NCI-H526 treated with DMSO at 0.1 percent for 48 hours (cell line): ENCODE measurements at places on chromosomes 5 and 9.

- no peak for DNase-seq
Measured at GRCh38 chr5:120052916-120053828, 410.9 kb upstream of the PRR16 start.

GRCh38 chr5:146440870-146441495 lies 6.2 kb upstream of the TCERG1 start:
- DNase-seq, result no peak

DNA sequence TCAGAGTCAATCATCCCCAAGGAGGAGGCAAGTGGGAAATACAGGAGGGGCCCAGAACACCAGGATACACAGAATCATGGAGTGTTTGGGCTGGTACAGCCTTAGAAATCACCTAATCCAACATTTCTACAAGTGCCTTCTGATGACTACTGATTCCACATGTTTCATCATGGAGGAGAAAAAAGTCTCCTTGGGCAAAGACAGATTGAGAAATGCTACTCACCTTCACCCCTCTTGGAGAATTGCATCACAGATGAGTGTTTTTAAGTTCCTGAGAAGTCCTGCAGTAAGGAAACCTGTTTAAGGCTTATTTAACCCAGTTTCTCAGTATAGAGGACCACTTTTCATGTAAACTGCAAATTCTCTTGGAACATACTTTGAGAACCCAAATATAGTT lies 2.2 kb upstream of the SLIT3 start:
- DNase-seq, result no peak

DNA sequence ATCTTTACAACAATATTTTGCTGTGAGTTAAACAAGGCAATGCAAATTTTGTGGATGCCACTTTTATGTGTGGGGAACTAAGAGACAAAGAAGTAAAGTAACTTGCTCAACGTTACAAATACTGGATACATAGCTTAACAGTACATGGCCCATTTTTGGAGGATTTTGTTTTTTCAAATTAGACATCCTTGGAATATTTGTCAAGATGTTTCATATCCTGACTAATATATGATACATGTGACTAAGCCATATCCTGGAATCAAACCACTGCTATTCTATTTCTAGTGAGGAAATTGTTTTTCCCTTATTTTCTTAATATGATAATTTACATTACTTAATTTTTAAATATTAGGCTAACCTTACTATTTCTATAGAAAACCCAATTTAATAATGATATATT lies 529.8 kb downstream of the DMRTA1 start:
- DNase-seq, result no peak

DNA sequence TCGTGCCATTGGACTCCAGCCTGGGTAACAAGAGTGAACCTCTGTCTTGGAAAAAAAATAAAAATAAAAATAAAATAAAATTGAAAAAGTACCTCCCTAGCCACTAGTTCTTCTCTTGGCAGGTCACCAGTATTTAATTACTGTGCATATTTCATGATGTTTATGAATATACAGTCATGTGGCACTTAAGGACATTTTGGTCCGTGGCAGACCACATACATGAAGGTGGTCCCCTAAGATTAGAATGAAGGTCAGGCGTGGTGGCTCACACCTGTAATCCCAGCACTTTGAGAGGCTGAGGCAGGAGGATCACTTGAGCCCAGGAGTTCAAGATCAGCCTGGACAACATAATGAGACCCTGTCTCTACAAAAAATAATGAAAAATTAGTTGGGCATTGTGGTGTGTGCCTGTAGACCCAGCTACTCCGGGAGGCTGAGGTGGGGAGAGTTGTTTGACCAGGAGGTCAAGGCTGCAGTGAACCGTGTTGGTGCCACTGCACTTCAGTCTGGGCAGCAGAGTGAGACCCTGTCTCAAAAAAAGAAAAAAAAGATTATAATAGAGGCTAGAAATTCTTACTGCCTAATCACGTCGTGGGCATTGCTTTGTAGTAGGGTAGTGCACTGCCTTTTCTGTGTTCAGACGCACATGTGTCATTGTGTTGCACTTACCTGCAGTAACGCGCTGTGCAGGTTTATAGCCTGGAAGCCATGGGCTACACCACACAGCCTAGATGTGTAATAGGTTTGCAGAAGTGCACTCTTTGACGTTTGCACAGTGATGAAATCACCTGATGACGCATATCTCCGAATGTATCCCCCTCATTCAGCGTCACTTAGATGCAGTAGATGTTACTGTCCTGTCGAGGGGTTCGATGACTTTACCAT lies 12.8 kb downstream of the EHMT1 start:
- DNase-seq, result no peak

DNA sequence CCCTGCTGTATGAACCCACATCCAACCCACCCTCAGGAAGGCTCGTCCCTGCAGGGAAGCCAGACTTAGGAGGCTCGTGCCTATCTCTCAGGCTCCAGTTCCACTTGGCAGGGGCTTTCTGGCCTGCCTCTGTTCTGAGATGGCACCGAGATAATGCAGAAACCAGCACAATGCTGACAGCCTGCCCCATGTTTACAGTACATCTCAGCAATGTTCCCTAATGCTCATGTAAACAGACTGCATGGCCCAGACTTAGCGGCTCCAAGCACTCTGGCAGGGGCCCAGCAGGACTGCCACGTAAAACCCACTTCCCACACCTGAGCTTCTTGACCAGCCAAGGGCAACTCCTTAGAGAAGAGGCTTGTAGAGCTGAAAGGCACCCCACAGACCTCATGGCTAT lies 499.5 kb upstream of the BRINP1 start:
- DNase-seq, result no peak

DNA sequence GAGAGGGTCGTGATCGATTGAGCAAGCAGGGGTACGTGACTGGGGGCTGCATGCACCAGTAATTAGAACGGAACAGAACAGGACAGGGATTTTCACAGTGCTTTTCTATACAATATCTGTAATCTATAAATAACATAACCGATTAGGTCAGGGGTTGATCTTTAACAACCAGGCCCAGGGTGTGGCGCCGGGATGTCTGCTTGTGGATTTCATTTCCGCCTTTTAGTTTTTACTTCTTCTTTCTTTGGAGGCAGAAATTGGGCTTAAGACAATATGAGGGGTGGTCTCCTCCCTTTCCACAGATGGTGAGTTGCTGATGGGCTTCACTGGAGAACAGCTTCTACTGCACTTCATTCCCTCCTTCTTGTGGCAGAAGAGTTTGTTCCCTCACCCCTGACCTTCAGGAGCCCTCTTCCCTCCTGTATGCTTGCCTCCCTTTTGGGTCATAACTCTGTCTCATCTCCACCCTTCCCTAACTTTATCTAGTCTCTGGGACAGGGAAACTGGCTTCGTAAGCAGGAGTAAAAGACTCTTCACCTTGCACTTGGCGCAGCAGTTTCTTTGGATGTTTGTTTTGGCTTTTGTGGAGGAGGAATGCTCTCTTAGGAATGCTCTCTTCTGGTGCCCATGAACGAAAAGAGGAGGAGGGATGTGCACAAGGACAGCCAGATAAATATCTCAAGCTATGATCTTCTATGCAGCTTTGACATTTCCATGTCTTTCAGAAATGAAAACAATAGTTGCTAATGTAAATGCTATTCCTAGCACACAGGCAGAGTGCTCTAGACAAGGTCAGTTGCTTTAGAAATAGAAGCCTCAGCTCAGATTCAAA lies 139.8 kb upstream of the RPS23 start:
- DNase-seq, result no peak

DNA sequence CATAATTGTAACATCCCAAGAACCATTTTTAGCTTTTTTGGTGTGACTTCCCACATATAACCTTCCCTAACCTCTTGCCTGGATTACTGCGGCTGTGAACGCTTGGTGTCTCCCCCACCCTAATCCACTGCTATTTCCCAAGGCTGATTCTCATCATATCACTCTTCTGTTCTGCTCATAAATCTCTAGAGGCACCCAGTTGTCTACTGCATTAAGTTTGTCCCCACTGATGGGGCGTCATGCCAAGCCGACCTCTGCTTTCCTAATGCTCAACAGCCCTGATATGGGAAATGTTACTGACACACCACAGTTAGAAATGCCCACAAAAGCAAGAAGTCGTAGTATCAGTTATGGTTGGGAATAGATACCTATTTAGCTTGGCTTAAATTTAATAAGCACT lies 24.4 kb downstream of the NPR3 start:
- no peak for DNase-seq
